ENCODE measurements at places on chromosomes 12 and 14. TPM values are rescaled to one million over a fixed set of nuclear protein-coding genes. Genes with fewer than 3 reads are reported as not detected.
A peak's percentile ranks its signal among the peaks of the same experiment; 100 is the strongest.

DNA sequence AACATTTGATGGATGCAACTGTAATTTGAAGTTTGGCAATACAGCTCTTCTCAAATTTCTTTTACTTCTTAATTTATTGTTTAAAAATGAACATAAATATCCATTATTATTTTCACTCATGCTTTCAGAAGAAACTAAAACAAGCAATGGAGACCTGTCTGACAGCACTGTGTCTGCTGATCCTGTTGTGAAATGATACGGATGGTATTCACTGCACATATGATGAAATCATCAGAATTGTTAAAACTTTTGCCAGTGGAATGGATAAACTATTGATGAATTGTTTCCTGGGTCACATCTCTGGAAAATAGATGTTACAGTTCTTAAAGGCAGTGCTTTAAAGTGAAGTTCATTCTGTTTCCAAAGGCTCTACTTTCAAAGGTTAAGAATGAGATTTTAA lies 59.2 kb downstream of the WASHC4 start:
- DNase-seq: no peak

Gene FKBP11
- polyA plus RNA-seq: 2.8 TPM

GRCh38 chr12:81800298-81801148 lies 41.4 kb upstream of the PPFIA2 start:
- no peak for DNase-seq

- peak; percentile 81 for DNase-seq
Measured at GRCh38 chr14:104135121-104135903, 3.1 kb upstream of the KIF26A start.

- no peak for DNase-seq
Measured at GRCh38 chr14:72929316-72930080, 3.2 kb downstream of the DCAF4 start.

Gene TAS2R10
- polyA plus RNA-seq: not detected

Measured in brain (organoid and tissue), 16 donors.